ENCODE measurements at places on chromosomes 3 and 15. TPM values are rescaled to one million over a fixed set of nuclear protein-coding genes. Genes with fewer than 3 reads are reported as not detected.

Gene RNF111
- 30.8 TPM for polyA plus RNA-seq

Gene CCR4
- 2.1 TPM for polyA plus RNA-seq

Gene IL17RB
- polyA plus RNA-seq, result 9.7 TPM

Gene NANOGP8
- 0.48 TPM for polyA plus RNA-seq

- no peak for DNase-seq
Measured at GRCh38 chr3:157572559-157573270, 69.5 kb upstream of the VEPH1 start.

DNA sequence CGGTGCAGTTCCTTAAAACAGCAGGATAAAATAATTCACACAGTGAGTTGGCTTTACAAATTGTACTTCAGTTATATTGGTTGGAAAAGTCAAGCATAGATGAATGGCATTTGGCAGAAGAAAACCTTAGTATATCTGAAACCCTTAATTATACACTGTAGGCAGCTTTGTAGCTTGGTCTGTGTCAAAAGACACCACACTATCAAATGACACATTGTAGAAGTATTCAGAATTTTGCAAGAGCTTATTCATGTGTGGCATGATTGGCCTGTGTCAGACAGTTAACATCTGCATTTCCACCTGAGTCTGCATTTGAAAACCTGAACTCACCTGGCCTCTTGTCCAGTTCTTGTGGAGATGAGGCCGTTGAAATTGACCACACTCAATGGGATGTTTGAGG lies 13.8 kb downstream of the TMEM266 start:
- DNase-seq, result no peak

DNA sequence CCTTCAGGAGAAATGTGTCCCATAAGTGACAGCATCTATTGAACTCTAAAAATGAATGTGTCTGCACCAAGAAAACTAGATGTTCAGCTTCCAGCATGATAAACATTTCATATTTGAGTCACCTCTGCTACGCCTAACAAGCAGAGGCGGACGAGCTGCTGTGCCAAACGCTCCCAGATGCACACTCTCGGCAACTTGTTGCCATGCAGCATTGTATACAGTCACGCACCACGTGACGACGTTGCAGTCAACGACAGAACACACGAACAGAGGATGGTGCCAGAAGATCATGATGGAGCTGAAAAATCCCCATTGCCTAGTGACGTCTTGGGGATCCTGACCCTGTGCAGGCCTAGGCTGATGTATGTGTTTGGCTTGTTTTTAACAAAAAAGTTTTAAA lies 137.5 kb downstream of the XXYLT1 start:
- DNase-seq, result no peak

- no peak for DNase-seq
Measured at GRCh38 chr3:138089091-138089490, 26.3 kb downstream of the DZIP1L start.

DNA sequence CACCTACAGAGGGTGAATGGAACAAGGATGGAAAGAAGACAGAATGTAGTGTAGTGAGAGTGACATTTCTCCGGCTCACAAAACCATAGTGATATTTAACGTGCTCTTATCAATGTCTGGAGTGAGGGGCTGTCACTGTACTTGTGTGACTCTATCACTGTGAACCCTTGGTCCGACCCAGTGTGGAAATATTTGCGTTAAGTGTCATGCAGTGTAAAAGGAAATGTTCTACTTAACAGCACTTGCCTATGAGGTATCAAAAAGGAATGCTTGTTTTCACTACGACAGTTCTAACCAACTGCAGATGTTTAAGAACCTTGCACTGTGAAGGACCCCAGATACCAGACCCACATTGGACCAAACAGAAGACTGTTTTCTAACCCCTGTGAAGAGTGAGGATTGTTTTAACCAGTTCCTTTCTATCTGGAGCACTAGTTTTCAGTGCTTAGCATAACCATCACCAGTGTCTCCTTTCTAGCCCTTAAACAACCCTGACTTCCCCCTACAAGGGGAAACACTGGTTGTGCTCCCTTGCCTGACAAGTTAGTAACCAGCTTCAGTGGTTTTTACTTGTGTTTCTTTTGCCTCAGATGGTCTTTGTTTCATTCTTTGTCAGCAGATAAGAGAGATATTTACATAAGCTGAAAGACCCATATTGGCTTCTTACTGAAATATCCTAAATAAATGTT lies 144.7 kb upstream of the ABHD17C start:
- DNase-seq, result no peak
